ENCODE measurements at places on chromosomes 2 and 18.

GRCh38 chr2:30403592-30404312 lies 43.3 kb upstream of the LCLAT1 start:
- no peak for DNase-seq

- no peak for DNase-seq
Measured at GRCh38 chr2:42171396-42171980, 2.3 kb downstream of the EML4 start.

DNA sequence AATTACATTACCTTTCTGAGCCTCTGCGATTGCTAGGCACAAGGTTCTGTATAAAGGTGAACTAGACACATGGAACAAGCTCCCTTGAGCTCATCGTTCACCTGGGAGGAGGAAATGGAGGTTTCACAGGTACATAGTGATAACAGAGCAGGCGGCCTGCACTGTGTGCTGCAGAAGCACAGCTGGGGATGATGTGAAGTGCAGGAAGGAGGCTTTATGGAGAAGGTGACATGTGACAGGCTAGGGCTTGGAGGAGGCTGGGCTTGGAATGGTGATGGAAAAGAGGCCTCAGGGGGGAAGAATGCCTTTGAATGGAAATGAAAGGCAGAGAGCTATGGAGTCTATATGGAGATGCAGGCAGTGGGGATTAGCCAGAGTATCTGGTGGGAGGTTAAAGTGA lies 22.9 kb downstream of the MARCHF4 start:
- no peak for DNase-seq

DNA sequence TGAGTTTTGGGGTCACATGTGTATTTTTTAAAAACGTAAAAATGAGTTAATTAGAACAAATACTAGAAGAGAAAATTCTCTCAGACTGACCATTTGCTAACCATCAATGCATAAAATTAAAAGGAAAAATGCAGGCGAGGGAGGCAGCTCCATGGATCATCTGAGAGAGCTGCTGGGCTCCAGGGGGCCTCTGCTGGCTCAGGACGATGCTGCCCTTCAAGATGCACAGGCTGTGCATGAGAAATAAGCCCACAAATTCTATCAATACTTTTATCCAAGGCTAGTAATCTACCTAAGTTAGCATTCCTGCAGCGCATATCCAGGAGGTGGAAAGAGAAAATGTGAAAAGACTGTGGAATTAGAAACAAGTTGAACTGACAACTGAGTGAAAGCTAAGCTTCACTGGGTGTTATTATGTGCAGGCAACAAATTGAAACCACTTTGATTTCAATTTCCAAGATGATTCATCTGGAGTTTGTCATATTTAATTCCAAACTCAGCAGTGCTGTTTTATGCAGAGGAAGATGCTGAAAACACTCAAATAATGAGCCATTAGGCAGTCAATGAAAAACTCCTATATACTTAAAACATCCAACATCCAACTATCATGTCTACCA lies 261.1 kb downstream of the NBAS start:
- DNase-seq: no peak

GRCh38 chr2:154375579-154375931 lies 322.9 kb upstream of the KCNJ3 start:
- no peak for DNase-seq

DNA sequence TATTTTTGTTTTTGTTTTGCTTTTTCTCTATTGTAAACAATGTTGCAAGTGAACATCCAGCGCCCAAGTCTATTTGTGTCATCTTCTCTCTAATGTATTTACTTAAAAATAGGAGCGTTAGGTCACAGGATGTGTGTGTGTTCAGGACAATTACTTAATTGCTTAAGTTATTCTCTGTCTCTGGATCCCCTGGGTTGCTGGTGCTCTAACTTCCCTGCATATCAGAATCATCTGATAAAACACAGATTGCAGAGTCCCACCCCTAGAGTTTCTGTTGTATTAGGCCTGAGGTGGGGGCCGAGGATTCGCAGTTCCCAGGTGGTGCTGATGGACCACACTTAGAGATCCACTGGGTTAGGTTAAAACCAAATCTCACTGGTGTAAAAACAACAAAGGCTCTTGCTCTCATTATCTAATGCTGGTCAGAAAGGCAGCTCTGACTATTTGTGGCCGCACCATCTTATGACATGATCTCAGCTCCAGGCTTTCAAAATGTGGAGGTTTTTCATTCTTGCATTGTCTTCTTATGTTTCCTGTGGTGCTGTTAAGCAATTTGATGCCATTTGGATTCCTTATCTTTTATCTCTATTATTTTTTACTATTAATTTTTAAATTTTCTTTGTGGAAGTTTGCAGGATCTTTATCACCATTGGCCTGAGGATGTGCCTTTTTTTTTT lies 87.7 kb downstream of the CLIP4 start:
- DNase-seq: no peak

- DNase-seq: no peak
Measured at GRCh38 chr18:69870736-69871135, 76.9 kb downstream of the CD226 start.

DNA sequence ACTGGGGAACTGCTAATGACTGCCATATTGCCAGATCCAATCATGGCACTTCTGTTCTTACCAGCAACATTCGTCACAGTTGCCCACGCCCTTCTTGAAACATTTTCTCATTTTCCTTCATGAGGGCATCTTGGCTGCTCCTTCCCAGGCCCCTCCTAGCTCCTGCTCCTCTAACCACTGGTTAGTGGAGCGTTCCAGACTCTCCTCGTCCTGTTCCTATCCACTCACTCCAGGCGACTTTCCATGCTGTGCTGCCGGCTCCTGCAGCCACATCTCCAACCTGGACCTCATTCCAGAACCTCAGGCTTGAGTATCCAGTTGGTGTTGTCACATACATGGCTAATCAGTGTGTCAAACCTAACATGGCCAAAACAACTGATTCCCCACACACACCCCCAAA lies 1.3 kb upstream of the ADI1 start:
- DNase-seq: no peak

- DNase-seq: no peak
Measured at GRCh38 chr2:214320211-214320610, 90.6 kb upstream of the VWC2L start.

- DNase-seq: no peak
Measured at GRCh38 chr18:30450927-30451326, 591.6 kb downstream of the DSC3 start.

DNA sequence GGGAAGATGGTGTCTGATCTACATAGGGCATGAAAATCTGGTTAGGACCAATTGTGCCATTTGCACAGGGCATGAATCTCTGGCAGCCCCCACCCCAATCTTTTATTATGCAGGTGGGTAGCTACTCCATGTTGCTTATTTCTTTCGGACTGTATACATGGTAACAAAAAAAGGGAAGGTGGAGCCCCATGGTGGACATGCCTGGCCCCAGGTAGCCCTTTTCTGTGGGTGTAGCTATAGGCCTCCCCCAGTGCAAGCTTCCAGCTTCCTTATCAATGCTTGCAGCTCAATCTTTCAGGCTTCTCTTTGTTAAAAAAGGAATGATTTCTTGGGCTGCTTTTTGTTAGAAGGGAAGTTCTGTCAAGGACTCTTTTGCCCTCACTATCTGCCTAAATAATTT lies 14.3 kb upstream of the UXS1 start:
- no peak for DNase-seq

- DNase-seq: no peak
Measured at GRCh38 chr18:42011053-42011452, 56.0 kb downstream of the PIK3C3 start.

- no peak for DNase-seq
Measured at GRCh38 chr2:199772035-199772976, 78.7 kb downstream of the FTCDNL1 start.

GRCh38 chr2:182422864-182423263 lies 4.0 kb downstream of the PDE1A start:
- DNase-seq: no peak

DNA sequence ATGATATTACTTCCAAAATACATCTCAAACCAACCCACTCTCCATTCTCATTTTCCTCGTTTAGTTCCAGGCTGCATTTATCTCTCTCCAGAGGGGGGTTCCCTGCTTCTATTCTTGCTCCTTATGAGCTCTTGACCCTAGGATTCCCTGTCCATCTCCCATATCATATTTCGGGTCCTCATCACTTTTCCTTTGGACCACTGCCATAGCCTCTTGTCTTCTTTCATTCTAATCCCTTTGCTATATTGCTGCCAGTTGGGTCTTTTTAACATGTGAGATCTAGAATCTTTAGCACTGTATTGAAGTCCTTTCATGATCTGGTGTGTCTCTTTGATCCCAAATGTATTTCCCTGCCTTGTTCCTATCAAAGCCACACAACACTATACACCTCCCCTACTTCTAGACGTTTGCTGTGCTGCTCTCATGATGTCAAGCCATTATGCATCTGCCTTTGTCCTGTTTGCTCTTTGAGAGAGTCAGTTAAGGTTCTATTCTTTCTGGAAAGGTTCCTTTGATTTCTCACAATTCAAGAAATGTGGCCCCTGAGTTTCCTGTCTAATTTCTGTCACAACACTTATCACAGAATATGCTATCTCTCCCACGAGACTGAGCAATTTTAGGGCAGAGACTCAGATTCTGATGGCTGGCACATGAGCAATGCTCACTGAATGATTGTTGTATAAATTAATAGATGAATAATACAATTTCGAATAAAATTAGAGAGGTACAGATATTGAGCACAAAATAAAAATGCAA lies 43.2 kb upstream of the SESTD1 start:
- no peak for DNase-seq

GRCh38 chr18:56662063-56662408 lies 10.9 kb downstream of the WDR7 start:
- DNase-seq: no peak

DNA sequence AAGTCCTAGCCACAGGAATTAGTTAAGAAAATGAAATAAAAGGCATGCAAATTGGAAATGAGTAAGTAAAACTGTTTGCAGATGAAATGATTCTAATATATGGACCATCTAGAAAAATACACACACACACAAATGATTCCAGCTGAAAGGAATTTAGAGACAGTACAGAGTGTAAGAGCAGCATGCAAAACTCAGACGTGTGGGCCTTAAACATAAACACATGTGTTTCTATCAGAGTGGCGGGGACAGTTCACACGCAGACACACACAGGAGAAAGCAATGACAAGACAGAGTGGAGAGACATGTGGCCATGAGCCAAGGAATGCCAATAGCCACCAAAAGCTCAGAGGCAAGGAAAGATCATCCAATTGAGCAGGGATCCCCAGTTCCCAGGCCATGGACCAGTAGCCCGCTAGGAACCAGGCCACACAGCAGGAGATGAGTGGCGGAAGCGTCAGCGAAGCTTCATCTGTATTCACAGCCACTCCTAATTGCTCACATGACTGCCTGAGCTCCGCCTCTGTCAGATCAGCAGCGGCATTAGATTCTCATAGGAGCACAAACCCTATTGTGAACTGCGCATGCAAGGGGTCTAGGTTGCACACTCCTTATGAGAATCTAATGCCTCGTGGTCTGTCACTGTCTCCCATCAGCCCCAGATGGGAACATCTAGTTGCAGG lies 155.4 kb downstream of the ARL4C start:
- no peak for DNase-seq

DNA sequence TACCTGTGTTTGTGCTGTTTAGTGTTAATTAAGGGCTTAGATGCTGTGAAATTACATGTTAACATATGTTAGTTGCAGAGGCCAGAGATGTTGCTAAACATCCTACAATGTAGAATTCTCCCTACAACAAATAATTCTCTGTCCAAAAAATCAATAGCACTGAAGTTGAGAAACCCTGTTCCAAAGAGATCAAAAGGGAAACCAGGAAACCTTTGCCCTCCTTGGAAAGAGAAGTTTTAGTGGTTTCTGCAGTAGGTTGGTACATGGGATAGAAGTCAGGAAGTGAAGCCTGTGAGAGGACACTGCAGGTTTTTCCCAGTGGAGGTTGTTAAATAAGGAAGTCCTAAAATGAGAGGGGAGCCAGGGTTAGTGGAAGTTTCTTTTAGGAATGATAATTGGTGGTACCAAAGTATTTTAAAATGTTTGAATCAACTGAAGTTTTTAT lies 6.3 kb upstream of the RMDN2 start:
- no peak for DNase-seq

- DNase-seq: no peak
Measured at GRCh38 chr18:24187689-24188088, 48.8 kb downstream of the CABYR start.

DNA sequence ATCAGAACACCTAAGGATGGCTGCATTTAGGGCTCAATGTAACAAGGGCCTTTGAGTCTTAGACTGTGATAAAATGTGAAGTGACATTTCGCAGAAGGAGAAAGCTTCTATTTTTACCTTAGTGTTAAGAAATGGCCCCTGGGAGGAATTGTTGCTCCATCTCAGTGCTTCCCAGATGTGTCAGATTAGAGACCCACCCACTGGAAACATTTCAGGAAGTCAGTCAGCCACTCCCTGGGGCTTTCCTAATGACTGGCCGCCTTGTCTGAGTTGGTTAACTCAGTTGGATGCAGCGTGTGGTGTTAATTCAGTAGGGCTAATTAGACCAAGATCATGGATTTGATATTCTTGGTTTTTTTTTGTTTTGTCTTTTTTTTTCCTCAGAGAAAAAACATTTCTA lies 355.9 kb downstream of the PIK3C3 start:
- DNase-seq: no peak

Measured in activated CD8-positive, alpha-beta memory T cell treated with anti-CD3 and anti-CD28 coated beads for 1 hour (primary cell).